NCI-H1930 (cell line): ENCODE measurements at places on chromosomes 11 and 22.

DNA sequence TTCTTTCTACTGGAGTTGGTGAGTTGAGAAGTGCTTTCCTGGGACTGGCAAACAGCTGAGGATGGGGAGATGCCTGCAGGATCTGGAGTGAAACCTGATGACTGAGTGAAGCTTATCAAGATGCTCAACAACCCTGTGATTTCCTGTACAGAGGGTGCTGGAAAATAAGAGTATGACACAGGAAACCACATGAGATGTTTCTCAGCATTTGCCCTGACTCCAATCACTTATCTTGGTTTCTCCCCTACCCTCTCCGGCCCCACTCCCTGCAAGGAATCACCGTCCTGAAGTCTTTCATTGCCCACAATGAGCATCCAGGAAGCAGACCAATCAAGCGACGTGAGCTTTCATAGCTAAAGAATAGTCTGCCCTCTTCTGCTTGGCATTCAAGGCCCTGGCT lies at the start of gene MRGPRX2:
Gene MRGPRX2 (minus strand): TSS at position 89 of the 400 bp plus-strand sequence. CDS start 4,315 bp downstream, outside the sequence.
- no peak for DNase-seq

DNA sequence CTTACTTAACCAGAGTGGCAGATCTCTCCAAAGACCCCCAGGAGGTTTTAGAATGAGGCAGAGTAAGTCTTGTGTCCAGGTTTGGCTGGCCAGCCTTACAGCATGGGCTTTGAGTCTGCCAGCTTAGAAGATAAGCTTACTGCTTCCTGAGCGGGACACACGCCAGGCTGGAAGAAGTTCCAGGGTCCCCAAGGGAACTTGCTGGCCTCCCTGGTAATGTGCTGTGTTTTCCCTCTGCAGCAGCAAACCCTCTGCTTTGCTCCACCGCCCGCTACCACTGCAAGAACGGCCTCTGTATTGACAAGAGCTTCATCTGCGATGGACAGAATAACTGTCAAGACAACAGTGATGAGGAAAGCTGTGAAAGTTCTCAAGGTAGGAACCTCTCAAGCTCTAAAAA lies 154.2 kb downstream of the LDLRAD3 start:
- no peak for DNase-seq

DNA sequence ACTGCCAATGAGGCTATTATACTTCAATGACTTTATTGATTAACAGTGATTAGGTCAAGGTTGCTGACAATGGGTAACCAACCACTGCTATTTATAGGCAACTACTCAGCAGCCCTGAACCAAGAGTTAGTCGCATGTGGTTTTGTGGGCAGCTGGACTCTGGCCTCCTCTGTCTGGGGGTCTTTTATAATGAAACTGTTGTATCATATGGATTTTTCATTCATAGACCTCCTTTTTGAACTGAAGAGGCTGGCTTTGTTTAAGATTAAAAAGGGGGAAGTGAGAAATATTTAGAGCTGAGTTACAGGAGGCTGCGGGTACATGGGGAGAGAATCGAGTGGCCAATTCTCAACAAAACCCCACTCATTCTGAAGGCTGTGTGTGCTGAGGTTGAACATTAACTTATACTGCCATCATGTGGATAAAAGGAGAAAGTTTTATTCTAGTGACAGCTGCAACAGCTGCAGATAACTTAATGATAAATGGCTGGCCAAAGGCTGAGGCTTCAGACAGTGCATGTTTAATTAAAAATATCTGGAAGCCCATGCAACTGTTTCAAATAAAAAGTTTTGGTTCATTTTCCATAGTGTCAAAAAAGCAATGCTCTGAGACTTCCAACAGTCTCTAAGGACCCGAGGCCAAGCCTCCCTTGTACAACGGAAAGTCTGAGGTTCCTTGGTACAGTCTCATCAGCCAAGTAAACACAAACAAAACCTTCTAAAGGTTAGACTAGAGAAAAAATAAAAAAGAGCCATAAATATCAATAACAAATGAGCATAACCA lies 682.6 kb downstream of the KCNA4 start:
- peak; percentile 24 for DNase-seq

GRCh38 chr11:68380786-68381622 lies 68.6 kb downstream of the LRP5 start:
- no peak for DNase-seq

- no peak for DNase-seq
These were observed 339 bp upstream of the TRIM21 start for GRCh38 chr11:4393858-4394223.

GRCh38 chr11:103529181-103529684 lies 420.0 kb downstream of the DYNC2H1 start:
- no peak for DNase-seq

DNA sequence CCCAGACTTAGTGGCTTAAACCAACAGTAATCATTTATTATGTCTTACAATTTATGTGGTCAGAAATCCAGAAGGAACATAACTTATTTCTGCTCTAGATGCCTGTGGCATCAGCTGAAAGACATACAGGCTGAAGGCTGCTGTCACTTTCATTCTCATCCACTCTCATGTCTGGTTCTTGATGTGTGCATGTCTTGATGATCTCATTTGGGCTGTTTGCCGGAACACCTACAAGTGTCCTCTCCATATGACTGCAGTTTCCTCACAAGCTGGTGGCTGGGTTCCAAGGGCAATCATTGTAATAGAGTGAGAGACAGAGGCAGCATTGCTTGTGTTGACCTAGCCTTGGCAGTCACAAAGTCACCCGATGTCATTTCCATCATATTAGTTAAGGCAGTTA lies 1375.9 kb upstream of the RAG2 start:
- no peak for DNase-seq

DNA sequence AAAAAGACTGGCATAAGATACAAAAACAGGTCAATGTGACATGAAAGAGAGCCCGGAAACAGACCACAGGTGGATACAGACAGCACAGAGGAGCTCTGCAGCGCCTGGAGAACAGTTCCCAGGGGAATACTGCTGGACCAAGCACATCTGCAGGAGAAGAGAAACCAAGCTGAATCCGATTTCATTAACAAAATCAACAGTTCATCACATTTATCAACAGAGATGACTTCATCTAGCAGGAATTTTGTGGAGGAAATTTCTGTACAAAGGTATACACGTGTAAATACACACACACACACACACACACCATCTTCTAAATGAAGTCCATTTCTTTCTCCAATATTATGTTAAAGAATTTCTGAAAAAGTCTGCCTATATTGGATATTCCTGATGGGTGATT lies 17.1 kb downstream of the YPEL1 start:
- no peak for DNase-seq

DNA sequence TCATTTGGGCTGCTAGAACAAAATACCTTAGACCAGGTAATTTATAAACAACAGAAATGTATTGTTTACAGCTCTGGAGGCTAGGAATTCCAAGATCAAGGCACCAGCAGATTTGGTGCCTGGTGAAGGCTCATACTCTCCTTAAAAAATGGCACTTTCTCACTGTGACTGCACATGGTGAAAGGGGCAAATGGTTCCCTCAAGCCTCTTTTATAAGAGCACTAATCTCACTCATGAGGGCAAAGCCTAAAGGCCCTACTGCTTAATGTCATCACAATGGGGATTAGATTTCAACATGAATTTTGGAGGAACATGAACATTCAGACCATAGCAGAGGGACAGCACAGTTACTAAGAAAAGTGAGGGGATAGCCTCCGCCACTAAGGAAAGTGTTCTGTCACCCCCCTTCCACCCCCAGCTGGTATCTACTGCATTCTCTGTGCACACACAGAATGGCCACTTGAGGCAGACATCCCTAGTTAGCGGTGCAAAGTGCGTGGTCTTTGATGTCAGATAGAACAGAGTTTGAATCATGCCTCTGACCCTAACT lies 47.2 kb upstream of the CEP295 start:
- no peak for DNase-seq

- no peak for DNase-seq
These were observed 5.2 kb downstream of the TSPAN4 start for GRCh38 chr11:847876-848275.

GRCh38 chr11:33419924-33420323 lies 162.7 kb downstream of the HIPK3 start:
- DNase-seq: no peak

DNA sequence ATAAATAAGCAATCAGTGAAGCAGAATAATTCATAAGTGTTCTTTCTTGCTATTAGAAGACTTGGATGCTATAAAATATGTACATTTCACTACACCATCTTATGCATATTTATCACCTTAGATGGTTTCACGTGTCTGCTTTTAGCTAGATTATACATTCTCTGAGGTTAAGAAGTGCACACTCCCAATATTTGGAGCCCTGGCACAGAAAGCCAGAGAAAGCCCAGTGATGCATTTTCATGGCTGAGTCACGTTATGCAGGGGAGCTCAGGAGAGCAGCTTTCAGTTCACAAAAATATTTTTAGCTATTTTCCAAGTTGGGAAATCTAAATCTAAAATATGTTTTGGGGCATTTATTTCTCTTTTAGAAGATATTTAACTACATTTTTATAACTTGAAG lies 5.1 kb upstream of the TP53AIP1 start:
- DNase-seq: no peak

- no peak for DNase-seq
These were observed 6.4 kb downstream of the LMO2 start for GRCh38 chr11:33885338-33886005.

DNA sequence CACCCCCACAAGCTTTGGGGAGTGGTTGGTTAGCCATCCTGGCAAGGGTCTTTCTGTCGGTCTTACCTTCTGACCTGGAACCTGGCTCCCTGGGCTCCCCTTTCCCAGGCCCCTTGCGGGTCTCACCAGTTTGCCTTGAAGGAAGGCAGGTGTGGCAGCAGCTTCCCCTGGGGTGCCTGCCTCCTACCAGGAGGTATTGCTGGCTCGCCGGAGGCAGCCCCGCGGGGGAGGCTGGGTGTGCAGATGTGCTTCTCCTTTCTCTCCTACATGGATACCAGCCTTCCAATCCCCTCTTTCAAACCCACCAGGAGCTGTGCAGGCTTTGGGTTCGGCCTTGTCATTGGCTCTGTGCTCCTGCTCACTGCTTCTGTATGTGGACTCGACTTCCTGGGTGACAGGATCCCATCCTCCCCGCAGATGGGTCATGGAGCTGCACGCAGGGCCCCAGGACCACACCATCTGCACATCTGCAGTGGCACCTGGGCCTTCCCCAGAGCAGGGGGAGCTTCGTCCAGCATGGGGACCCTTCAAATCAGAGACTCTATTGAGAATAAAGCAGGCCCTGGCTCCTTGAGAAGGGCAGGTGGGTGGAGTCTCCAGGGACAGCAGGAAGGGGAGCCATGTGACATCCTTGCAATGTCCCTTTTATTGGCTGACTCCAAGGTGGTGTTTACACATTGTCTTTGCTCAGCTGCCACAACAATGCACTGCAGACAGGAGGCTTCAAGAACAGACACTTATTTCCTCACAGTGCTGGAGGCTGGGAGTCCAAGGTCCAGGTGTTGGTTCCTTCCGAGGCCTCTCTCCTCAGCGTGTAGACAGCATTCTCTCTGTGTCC lies 592.0 kb downstream of the BRD1 start:
- peak; percentile 55 for DNase-seq
